Liver (tissue), 10 donors: ENCODE measurements at places on chromosomes 16 and 17.
A peak's percentile ranks its signal among the peaks of the same experiment; 100 is the strongest.

GRCh38 chr17:74585711-74586110 is 6.4 kb downstream of the CD300LD start:
- no peak for DNase-seq
- no peaks in the 10 kb centered on the region for H3K36me3 ChIP-seq
- no peak overlapping the region for H3K4me3 ChIP-seq
- no peaks in the 10 kb centered on the region for H3K4me1 ChIP-seq

GRCh38 chr17:67335245-67335835 is 31.0 kb downstream of the PSMD12 start:
- H3K4me3 ChIP-seq, result no peak overlapping the region
- H3K27ac ChIP-seq, result peak overlapping the region; percentile 41
- no peak for DNase-seq
- no peaks in the 10 kb centered on the region for H3K36me3 ChIP-seq
- H3K4me1 ChIP-seq, result peaks cover 21% of the 10 kb centered on the region

- peak overlapping the region; percentile 92 for H3K27ac ChIP-seq
- peaks cover 78% of the 10 kb centered on the region for H3K4me1 ChIP-seq
- H3K27me3 ChIP-seq, result no peaks in the 10 kb centered on the region
- peak overlapping the region; percentile 3 for H3K4me3 ChIP-seq
- H3K36me3 ChIP-seq, result no peaks in the 10 kb centered on the region
Observed at GRCh38 chr17:45311760-45312476, 4.9 kb downstream of the MAP3K14 start.

- no peak overlapping the region for H3K4me3 ChIP-seq
- H3K36me3 ChIP-seq, result peaks cover 72% of the 10 kb centered on the region
- DNase-seq, result no peak
- no peaks in the 10 kb centered on the region for H3K27me3 ChIP-seq
- no peak overlapping the region for H3K27ac ChIP-seq
- no peaks in the 10 kb centered on the region for H3K4me1 ChIP-seq
Observed at GRCh38 chr17:39527220-39527813, 66.0 kb downstream of the CDK12 start.

- H3K36me3 ChIP-seq, result no peaks in the 10 kb centered on the region
- no peaks in the 10 kb centered on the region for H3K27me3 ChIP-seq
- peaks cover 2% of the 10 kb centered on the region for H3K4me1 ChIP-seq
- no peak overlapping the region for H3K4me3 ChIP-seq
- H3K27ac ChIP-seq, result no peak overlapping the region
Observed at GRCh38 chr16:84614623-84614967, 3.3 kb downstream of the COTL1 start.
